ENCODE measurements at places on chromosomes 1 and 21. TPM values are rescaled to one million over a fixed set of nuclear protein-coding genes. Genes with fewer than 3 reads are reported as not detected.

The EDARADD gene
- total RNA-seq, result not detected

The ORC1 gene
- total RNA-seq, result 3.2 TPM

The DCDC2B gene
- not detected for total RNA-seq

The LMOD1 gene
- 27.0 TPM for total RNA-seq

The SPRR1A gene
- total RNA-seq, result not detected

The HTR6 gene
- total RNA-seq, result not detected

All from smooth muscle cell of the umbilical artery (primary cell).